ENCODE measurements at places on chromosomes 4 and X.

GRCh38 chr4:71237641-71238040 lies 101.2 kb upstream of the SLC4A4 start:
- no peak for DNase-seq

- DNase-seq = peak; percentile 21
These were observed 163.6 kb downstream of the ZNF674 start for GRCh38 chrX:46381630-46382029.

- DNase-seq = no peak
These were observed 118.3 kb upstream of the ETNPPL start for GRCh38 chr4:108881190-108881589.

DNA sequence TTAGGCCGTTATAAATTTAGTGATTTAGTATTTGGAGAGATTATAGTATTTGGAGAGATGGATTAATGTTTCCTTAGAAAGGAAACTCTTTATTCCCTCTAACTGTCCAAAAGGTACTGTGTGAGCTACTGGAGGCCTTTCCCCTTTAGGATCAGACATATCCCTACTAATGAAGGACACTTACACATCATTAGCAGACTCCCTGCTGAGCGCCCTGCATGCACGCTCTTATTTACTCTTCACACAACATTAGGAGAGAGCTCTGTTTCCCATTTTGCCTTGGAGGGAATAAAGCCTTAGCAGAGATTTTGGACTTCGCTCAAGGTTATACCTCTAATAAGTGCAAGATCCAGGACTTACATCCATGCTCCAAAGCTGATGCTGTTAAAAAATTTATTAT lies 17.8 kb upstream of the STOX2 start:
- DNase-seq = no peak

- no peak for DNase-seq
These were observed 47.5 kb downstream of the NKX6-1 start for GRCh38 chr4:84451546-84451945.

- DNase-seq = no peak
These were observed 417.7 kb downstream of the AR start for GRCh38 chrX:67961516-67961915.

DNA sequence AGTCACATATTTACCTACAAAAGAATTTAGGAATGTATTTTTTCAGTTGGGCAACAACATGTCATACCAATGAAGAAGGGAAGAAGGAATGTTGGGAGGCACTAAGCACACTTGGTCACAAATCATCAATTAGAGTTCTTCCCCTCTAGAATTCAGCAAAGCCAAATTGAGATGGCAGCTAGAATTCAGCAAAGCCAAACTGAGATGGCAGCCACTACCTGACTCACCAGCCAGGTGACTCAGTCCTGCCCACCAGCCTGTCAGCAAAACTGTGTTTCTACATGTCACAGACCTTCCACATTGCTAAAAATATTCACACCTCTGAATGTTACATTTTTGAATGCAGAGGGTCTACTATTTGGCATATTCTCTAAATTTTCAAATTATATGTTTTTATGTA lies 63.2 kb upstream of the NOCT start:
- DNase-seq = no peak

GRCh38 chrX:38561126-38561868 lies at the start of gene TSPAN7:
Gene TSPAN7 (plus strand): TSS chrX:38561542. CDS start chrX:38561547, 5 bp downstream.
- DNase-seq = peak; percentile 78

DNA sequence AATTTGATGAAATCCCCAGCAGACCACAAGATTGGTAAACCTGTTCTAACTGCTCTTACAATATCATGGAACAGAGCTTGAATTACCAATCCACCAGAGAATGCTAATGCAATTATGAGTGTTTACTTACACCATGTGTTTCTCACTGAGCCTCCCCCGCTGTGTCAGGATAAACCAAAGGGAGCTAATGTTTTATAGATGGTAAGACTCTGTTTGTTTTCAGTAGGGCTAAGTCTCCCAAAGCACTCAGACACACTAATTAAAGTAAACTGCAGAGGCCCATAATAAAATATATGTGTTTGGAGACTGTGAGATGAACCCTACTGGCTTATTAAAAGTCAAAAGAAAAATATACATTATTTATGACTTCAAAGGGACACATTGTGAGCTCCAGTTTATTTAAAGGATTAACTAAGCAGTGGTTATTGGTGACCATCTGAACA lies 261.7 kb upstream of the FAM241A start:
- DNase-seq = no peak

Measured in GM13976 (cell line).